ENCODE measurements at places on chromosomes 16 and 17.

DNA sequence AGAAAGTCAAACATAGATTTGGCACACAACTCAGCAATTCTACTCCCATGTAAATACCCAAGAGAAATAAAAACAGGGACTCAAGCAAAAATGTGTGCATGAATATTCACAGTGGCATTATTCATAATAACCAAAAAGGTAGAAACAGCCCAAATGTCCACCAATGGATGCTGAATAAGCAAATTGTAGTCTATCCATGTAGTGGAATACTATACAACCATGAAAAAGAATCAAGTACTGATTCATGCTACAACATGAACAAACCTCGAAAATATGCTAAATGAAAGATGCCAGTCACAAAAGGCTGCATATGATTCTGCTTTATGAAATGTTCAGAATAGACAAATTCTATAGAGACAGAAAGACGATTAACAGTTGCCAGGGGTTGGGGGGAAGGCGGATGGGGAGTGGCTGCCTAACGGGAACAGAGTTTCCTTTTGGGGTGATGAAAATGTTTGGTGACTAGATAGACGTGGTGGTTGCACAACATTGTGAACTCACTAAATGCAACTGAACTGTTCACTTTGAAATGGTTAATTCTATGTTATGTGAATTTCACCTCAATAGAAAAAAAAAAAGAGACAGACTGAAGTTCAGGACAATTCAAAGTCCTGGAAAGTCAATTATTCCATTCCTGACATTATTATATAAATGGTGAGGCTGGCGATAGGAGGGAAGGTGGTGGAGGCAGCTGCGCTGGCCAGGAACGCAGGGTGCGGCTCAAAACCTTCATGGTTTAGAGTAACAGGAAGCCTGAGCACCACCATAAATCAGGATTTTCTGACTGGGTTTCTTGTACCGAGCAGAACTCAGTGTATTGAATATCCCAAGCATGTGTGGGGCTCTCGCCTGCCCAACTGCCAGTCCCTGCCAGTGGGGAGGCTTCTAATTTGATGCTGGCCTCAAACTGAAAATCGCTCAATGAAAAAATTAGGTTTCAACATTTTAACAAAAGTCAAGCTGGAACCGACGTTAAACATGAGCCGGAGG is 300.9 kb downstream of the C16orf95 start:
- DNase-seq, result no peak

DNA sequence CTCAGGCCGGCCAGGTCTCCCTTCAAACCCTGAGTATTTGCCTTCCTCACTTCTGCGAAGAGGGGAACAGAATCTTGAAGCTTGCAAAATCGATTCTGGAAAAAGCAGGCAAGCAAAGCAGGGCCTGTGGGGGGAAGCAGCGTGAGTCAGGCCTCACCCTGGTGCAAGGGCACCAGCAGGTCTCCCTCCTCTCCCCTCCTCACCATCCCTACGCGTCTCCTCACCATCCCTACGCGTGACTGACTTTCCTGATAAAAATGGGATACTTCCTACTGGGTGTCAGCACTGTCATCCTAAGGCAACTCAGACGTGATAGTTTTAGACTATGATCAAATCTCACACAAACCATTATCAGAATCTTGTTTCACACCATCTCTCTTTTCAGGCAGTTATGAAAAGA is 12.1 kb downstream of the CMTM3 start:
- no peak for DNase-seq

DNA sequence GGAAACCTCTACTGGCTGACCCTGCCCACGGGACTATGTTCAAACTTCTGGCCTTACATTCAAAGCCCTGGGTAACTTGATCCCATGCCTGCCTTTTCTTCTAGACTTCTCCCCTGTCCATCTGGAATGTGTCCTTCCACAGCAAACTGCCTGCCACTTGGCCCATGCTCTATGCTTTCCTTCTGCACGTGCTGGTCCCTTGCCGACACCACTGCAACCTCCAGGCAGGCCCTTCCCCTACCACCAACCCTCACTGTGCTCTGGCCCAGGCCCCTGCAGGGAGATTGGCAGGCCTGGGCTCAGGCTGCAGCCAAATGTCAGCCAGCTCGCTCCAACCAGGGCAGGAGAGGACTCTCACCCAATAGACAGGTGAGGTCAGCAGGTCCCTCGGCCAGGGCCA is 11.0 kb downstream of the HSD11B2 start:
- DNase-seq, result no peak

DNA sequence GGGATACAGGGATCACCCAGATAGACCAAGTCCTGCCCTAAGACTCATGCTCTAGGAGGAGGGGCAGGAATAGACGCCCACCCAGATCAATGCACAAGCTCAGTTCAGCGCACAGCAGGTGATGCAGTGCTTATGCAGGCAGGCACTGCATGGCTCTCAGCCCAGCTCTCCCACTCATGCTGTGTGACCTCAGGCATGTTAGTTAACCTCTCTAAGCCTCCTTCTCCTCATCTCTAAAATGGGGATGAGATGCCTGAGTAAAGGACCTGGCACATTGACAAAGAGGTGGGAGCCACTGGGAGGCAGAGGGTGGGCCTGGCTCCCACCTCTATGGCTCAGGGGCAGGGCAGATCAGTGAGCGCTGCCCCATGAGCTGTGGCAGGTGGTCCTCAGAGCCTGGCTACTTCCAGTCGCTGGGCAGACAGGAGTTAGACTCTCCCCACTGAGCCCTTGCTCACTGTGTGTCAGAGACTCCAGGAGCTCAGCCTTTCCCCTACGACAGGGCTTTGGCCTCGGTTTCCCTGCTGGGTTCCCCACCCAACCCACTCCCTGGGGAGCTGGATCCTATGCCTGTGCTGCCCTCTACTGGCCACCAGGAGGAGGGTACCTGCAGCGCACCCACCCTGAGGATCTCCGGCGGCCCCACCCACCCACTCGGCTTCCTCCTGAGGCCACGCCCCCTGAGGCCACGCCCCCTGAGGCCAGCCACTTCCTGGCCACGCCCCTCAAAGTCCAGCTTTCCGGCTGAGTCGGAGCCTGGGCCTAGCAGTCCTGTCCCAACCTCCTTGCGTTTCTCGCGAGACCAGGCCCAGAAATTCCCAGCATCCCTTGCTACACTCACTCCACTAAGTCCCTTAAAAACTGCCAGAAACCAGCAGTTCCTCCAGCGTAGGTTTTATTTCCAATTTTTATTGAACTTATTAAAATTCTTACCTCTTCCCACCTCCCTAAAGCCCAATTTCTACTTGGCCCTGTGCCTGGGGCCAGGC is 196.1 kb downstream of the GSG1L start:
- peak; percentile 8 for DNase-seq

- no peak for DNase-seq
These were observed 23.2 kb upstream of the CACNG1 start for GRCh38 chr17:67021196-67021595.

DNA sequence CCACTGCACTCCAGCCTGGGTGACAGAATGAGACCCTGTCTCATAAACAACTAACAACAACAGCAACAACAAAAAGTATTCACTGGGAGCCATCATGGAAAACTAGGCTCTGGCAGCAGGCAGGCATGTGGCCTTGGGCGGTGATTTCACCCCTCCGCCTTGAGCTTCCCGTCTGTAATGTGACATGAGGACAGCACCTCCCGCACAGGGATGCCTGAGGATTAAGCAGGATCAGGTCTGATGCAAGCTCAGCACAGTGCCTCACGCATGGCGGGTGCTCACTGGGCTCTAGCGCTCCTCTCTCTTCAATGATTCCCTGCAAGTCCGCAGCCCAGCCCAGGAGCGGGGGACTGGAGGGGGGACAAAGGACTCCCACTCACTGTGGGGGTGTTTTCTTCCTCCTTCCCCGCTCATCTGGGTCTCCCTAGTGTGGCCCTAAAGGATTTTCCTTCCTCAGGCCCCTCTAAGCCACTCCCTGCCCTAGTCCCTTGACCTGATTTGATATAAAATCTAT is 2.8 kb downstream of the PLCD3 start:
- DNase-seq, result no peak

GRCh38 chr16:9055661-9056060 is 35.8 kb upstream of the HAPSTR1 start:
- DNase-seq, result no peak

DNA sequence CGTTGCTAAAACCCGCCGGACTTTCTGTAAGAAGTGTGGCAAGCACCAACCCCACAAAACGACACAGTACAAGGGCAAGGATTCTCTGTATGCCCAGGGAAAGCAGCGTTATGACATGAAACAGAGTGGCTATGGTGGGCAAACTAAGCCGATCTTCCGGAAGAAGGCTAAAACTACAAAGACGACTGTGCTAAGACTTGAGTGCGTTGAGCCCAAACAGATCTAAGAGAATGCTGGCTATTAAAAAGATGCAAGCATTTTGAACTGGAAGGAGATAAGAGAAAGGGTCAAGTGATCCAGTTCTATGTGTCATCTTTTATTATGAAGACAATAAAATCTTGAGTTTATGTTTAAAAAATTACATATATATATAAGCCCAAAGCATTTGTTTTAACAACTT is 20.3 kb downstream of the HELZ start:
- no peak for DNase-seq

- no peak for DNase-seq
These were observed 4.7 kb upstream of the SLC13A2 start for GRCh38 chr17:28468781-28469180.

DNA sequence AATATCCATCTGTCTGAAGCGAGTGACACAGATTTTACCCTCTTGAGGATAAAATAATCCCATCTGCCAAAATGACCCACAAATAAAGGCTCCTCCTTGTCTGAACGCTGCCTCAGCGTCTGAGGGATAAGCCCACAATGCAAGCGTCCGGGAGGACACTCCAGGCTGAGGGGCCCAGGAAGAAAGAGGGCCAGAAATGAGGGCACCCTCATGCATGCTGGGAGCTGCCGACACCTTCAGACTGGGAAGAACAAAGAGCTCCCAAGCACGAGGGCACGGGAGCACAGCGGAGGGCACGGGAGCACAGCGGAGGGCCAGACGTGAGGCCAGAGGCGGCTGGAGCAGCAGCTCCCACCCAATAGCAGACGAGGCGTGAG is 126.9 kb downstream of the ZNF778 start:
- no peak for DNase-seq

DNA sequence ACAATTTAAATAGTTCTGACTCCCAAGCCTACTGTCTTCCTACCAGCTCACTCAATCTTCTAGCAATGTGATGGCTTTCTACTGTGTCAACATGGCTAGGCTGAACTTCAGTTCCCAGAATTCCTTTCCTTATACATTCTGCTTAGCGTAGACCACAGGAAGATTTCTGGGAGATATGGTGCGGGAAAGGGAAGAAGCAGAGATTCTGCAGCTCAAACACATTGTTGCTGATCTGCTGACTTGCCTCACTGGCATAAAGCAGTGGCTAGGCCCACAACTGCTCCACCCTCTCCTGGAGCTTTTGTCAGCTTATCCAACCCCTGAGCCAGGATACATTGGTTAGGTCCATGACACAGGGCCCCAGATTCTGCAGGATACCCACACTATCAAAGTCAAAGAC is 58.8 kb downstream of the GAS7 start:
- no peak for DNase-seq

DNA sequence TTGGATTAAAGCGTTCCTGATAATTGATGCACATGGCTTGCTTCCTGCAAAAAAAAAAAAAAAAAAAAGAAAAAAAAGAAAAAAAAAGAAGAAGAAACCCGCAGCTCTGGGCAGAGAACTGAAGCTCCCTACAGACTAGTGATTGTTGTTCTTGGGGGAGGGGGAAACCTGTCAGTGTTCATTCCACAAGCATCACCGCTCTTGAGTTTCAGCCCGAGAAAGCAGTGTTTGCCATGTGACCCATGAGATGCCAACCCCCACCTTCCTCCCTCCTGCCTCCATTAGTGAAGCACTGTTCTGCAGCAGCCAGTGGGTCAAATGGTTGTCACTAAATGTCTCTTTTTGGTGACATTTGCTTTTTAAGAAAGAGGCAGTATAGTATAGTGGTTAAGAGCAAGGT is 1.7 kb downstream of the USP43 start:
- no peak for DNase-seq

- DNase-seq, result no peak
These were observed 44.2 kb upstream of the RASD1 start for GRCh38 chr17:17540278-17540906.

DNA sequence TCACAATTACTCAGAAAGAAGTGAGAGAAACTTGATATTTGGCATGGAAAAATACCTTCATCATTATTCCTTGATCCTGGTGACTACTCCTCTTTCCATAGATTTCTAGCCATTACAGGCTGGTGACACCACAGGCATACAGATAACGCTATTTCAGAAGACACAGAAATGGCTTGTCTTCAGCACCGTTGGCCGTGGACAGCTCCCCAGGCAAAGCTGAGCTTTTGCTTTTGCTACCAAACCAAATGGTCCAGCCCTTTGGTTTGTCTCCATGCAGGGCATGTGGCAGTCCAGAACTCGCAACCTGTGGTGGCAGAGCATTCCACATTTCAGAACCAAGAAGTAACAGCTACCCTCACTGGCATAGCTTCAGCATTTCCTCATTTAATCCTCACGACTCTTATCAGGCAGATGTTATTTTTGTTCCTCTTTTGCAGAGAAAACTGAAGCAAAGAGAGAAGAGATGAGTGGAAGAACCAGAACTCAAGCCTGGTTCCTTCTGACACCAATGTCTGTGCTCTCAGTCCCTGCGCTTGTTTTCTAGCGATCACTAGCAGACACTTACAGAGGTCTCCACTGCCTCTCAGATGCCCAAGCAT is 55.5 kb downstream of the HS3ST4 start:
- DNase-seq, result no peak

GRCh38 chr17:78210111-78210510 is 3.9 kb upstream of the BIRC5 start:
- no peak for DNase-seq

- DNase-seq, result no peak
These were observed 16.6 kb downstream of the TXNDC11 start for GRCh38 chr16:11726008-11726407.

DNA sequence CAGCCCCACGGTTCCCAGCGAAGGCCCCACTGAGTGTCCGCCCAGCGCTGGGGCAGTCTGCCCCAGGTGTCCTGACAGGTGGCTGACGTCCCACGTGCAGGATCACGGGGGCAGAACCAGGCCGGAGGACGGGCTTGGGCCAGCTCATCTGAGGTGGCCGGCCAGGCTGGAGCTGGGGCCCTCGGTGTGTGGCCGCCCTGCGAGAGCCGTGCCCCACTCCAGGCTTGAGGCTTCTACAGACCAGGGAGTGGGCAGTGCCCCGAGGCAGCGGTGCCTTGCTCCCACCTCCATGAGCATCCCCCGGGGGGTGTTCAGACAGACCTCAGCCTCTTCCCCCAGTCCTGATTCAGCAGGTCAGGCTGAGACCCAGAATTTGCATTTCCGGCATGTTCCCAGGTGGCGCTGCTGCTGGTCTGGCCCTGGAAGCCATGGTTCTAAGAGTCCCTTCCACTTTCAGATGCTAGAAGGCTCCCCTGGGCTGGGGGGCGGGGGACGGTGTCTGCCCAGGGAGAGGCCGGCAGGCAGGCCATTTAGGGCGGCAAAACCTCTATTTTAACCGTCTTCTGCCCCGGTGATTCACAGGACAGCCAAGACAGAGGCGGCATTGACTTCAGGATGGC is 35.4 kb upstream of the PABPN1L start:
- DNase-seq, result no peak

- no peak for DNase-seq
These were observed 83.9 kb downstream of the HIC1 start for GRCh38 chr17:2138761-2139160.

DNA sequence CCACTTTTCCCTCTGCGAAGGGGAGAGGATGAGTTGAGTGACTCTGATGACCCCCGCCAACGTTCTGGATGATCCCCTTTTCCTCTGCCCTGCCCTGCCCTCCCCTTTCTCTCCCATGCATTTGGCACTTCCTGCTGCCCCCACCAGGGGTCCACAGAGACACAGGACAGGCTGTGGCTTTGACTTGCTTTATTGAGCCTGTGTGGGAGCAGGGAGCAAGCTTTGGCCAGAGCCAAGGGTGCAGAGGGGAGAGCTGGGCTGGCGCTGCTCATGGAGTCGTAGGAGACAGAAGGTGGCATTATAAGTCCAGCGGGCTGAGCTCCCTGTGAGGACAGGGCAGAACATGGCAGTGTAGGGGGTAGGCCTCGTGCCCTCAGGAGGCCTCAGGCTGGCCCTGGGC is 1.6 kb downstream of the PPY start:
- DNase-seq, result no peak
